ENCODE measurements at places on chromosomes 16 and 17. TPM values are rescaled to one million over a fixed set of nuclear protein-coding genes. Genes with fewer than 3 reads are reported as not detected.

DNA sequence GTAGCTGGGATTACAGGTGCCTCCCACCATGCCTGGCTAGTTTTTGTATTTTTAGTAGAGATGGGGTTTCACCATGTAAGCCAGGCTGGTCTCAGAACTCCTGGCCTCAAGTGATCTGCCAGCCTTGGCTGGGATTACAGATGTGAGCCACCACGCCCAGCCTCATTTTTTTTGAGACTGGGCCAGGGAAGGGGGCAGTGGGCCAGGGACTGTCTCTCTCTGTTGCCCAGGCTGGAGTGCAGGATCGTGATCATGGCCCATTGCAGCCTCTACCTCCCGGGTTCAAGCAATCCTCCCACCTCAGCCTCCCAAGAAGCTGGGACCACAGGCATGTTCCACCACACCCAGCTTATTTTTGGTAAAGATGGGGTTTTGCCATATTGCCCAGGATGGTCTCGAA is 16.0 kb downstream of the RSL1D1 start:
- no peak overlapping the region for H3K27ac ChIP-seq
- no peak for DNase-seq
- H3K36me3 ChIP-seq, result no peaks in the 10 kb centered on the region
- H3K4me1 ChIP-seq, result no peaks in the 10 kb centered on the region
- H3K4me3 ChIP-seq, result no peak overlapping the region
- no peaks in the 10 kb centered on the region for H3K27me3 ChIP-seq

Gene SLC12A4
- 33.7 TPM for total RNA-seq

GRCh38 chr16:22816475-22816874 is 2.5 kb downstream of the HS3ST2 start:
- H3K27ac ChIP-seq, result no peak overlapping the region
- no peak for DNase-seq
- no peak overlapping the region for H3K4me3 ChIP-seq

- no peaks in the 10 kb centered on the region for H3K36me3 ChIP-seq
- no peak for DNase-seq
- no peak overlapping the region for H3K27ac ChIP-seq
- no peaks in the 10 kb centered on the region for H3K4me1 ChIP-seq
- H3K27me3 ChIP-seq, result no peaks in the 10 kb centered on the region
Observed at GRCh38 chr16:75794426-75794825, 68.1 kb upstream of the CPHXL start.

DNA sequence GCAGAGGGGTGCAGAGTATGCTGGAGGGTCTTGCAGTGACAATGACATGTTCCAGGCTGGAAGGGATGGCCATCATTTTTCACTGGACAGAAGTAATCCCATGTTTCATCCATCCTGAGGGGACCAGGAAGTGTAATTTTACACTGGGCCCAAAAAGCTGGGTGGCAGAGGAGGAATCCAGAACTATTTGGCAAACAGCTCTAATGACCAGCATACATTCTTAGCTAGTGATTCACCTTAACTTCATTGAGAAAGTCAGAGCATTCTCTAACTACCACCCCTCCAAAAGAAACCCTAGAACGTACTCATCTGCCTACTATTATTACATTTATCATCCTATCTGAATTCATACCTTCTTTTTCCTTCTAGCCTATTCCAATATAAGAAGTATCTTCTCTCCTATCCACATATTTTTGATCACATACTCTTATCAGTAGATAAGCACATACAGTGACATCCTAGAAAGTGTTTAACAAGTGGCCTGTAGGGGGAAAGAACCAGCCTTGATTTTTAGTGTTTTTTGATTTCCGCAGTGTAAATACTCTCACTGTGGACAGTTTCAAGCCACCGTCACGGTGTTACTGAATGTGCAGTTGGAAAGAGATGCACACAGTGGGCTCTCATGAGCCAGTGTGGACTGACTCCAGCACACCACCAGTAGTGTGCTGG is 118.1 kb downstream of the FTO start:
- peaks cover 6% of the 10 kb centered on the region for H3K4me1 ChIP-seq
- no peak overlapping the region for H3K4me3 ChIP-seq
- H3K27me3 ChIP-seq, result no peaks in the 10 kb centered on the region
- no peak overlapping the region for H3K27ac ChIP-seq

DNA sequence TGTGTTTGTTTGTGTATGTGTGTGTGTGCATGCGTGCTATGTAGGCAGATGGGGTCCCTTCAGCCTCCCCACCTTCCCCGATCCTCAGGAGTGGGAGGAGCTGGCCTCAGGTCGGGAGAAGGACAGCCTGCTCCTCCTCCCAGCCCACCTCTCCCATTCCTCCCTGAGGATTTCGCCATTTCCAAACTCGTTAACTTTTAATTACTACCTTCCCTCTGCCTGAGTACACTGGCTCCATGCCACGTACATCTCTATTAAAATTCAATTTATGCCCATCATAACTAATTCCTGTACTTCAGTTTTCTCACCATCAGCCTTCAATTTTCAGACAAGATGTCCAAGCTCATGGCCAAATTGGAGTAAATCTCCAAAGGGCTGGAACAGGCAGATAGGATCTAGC is 148.6 kb downstream of the SDK2 start:
- H3K4me3 ChIP-seq, result no peak overlapping the region
- no peaks in the 10 kb centered on the region for H3K36me3 ChIP-seq
- H3K27ac ChIP-seq, result no peak overlapping the region
- no peak for DNase-seq
- no peaks in the 10 kb centered on the region for H3K4me1 ChIP-seq
- H3K27me3 ChIP-seq, result peaks cover 26% of the 10 kb centered on the region

- no peaks in the 10 kb centered on the region for H3K36me3 ChIP-seq
- no peak overlapping the region for H3K27ac ChIP-seq
- no peaks in the 10 kb centered on the region for H3K4me1 ChIP-seq
Observed at GRCh38 chr16:10100829-10101228, 81.4 kb downstream of the GRIN2A start.

Gene GNGT2
- total RNA-seq, result 5.0 TPM

Gene ADCY9
- 11.6 TPM for total RNA-seq

DNA sequence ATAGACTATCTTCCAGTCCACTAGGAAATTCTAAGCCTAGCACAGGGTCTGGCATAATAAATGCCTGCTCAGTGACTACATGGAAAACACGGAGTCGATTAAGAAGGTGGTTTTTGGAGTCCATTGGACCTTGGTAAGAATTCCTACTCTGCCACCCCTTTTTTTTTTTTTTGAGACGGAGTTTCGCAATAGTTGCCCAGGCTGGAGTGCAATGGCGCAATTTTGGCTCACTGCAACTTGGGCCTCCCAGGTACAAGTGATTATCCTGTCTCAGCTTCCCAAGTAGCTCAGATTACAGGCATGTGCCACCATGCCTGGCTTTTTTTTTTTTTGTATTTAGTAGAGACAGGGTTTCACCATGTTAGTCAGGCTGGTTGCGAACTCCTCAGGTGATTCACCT is 123.2 kb downstream of the HS3ST2 start:
- H3K27ac ChIP-seq, result no peak overlapping the region
- H3K4me3 ChIP-seq, result no peak overlapping the region
- no peaks in the 10 kb centered on the region for H3K4me1 ChIP-seq
- no peaks in the 10 kb centered on the region for H3K27me3 ChIP-seq

Gene ASPA
- not detected for total RNA-seq

DNA sequence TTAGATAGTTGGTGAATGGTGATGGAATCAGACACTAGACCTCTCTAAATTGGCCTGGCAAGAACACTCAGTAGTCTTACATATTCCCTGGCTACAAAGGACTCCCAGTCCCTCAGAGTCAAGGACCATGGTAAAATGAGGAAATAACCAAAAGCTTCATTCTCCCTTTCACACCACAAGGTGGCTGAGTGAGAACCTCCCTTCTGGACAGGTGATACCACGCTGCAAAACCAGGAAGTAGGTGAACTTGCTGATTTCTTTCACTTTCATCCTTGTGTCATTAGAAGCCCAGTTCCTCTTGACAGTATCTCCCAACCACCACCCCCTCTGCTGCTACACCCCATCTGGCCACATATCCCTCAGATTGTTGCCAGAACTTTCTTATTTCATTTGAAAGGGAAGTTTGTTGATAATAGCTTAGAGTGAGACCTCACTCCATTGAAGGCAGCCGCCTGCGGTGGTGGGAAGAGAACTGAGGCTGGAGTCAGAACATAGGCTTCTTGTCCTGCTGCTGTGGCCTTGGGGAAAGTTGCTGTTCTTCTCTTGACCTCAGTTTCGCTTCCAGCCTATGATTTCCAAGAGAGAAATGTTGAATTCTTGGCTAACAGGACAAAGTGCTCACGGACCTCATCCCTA is 290.6 kb upstream of the CCL2 start:
- no peaks in the 10 kb centered on the region for H3K36me3 ChIP-seq
- no peak for DNase-seq
- H3K4me1 ChIP-seq, result peaks cover 3% of the 10 kb centered on the region
- no peaks in the 10 kb centered on the region for H3K27me3 ChIP-seq
- H3K4me3 ChIP-seq, result peak overlapping the region; percentile 26

Gene PIK3R6
- total RNA-seq, result 0.72 TPM

Gene MYL4
- not detected for total RNA-seq

- H3K4me1 ChIP-seq, result no peaks in the 10 kb centered on the region
- no peak overlapping the region for H3K27ac ChIP-seq
- peaks cover 4% of the 10 kb centered on the region for H3K36me3 ChIP-seq
- no peak overlapping the region for H3K4me3 ChIP-seq
Observed at GRCh38 chr17:56883616-56884015, 30.2 kb downstream of the TRIM25 start.

Gene NACA2
- total RNA-seq, result not detected

DNA sequence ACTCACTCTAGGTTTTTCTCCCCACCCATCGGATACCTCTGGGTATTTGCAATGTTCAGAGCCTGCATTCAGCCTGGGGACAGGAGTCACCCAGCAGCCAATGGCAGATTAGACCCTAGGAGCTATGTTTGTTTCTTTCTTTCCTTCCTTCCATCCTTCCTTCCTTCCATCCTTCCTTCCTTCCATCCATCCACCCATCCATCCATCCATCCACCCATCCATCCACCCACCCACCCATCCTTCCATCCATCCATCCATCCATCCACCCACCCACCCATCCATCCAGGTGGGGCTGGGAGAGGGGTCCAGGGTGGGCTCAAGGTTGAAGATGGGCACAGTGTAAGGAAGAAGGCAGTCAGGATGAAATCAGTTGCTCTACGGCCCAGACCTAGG is 39.9 kb downstream of the TIMM22 start:
- H3K27ac ChIP-seq, result no peak overlapping the region
- H3K27me3 ChIP-seq, result no peaks in the 10 kb centered on the region
- H3K4me3 ChIP-seq, result no peak overlapping the region
- H3K36me3 ChIP-seq, result peaks cover 8% of the 10 kb centered on the region
- DNase-seq, result no peak

Gene SRCIN1
- total RNA-seq, result 0.85 TPM

Gene CYGB
- total RNA-seq, result 0.76 TPM

Gene VASN
- total RNA-seq, result 0.56 TPM

Gene APOBR
- 15.9 TPM for total RNA-seq

DNA sequence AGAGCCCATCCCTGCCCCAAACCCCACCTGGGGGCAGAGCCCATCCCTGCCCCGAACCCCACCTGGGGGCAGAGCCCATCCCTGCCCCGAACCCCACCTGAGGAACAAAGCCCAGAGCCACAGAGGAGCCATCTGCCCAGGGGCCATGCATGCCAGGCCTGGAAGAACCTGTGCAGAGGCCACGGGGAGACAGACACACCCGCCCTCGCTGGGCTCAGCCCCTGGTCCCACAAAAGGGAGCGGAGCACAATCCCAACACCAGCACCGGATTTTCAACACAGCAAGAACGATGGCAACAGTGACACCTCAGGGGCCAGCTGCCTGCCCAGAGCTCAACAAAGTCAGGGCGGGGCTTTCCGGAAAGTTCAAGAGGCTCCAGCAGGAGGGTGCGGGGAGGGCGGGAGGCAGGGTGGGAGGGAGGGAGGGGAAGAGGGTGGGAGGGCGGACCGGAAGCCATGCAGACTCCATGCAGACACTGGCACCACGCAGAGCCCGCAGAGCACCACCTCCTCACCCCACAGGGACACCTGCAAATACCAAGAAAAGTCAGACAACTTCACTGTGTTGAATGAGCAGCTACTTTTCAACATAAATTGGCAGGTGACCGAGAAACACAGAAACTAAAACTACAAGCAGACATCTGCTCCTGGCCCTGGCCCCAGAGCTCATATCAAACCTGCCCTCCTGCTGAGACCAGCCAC is 27.9 kb upstream of the C16orf95 start:
- H3K36me3 ChIP-seq, result peaks cover 23% of the 10 kb centered on the region
- H3K4me3 ChIP-seq, result no peak overlapping the region
- H3K27me3 ChIP-seq, result no peaks in the 10 kb centered on the region
- DNase-seq, result peak; percentile 27

Gene MARVELD3
- 0.22 TPM for total RNA-seq

- no peak for DNase-seq
- no peaks in the 10 kb centered on the region for H3K4me1 ChIP-seq
- H3K4me3 ChIP-seq, result no peak overlapping the region
- H3K27me3 ChIP-seq, result no peaks in the 10 kb centered on the region
- H3K27ac ChIP-seq, result no peak overlapping the region
Observed at GRCh38 chr16:82523815-82524214, 103.0 kb upstream of the CDH13 start.

GRCh38 chr17:28110184-28110583 is 67.7 kb downstream of the NLK start:
- no peak overlapping the region for H3K27ac ChIP-seq
- no peak for DNase-seq
- no peak overlapping the region for H3K4me3 ChIP-seq
- no peaks in the 10 kb centered on the region for H3K36me3 ChIP-seq

DNA sequence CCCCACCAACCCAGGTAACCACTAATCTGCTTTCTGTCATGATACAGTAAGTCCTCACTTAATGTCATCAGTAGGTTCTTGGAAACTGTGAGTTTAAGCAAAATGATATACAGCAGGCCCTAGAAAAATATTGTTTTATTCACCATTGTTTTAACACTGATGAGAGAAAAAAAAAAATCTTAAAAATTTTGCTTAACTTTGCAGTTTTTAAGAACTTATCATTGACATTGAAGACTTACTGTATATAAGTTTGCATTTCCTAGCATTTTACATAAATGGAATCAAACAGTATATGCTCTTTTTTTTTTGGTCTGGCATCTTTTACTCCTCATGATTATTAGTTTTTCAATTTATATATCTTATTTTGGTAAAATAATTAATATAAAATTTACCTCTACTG is 19.5 kb upstream of the CLTC start:
- no peak overlapping the region for H3K27ac ChIP-seq
- no peaks in the 10 kb centered on the region for H3K27me3 ChIP-seq
- DNase-seq, result no peak
- H3K4me3 ChIP-seq, result no peak overlapping the region
- H3K36me3 ChIP-seq, result peaks cover 37% of the 10 kb centered on the region
- H3K4me1 ChIP-seq, result no peaks in the 10 kb centered on the region
